ENCODE measurements at places on chromosomes 1 and 21. TPM values are rescaled to one million over a fixed set of nuclear protein-coding genes. Genes with fewer than 3 reads are reported as not detected.

Gene DVL1
- total RNA-seq: 52.8 TPM

Gene PDE9A
- 26.1 TPM for total RNA-seq

Gene OR2T2
- total RNA-seq: not detected

Gene NPPB
- total RNA-seq: not detected

Gene KRTAP10-6
- not detected for total RNA-seq

Gene CYP4Z1
- total RNA-seq: 3.5 TPM
